ENCODE measurements at places on chromosomes 13 and 19.

- no peak for DNase-seq
These were observed 57.8 kb upstream of the ITM2B start for GRCh38 chr13:48175185-48175584.

- DNase-seq, result no peak
These were observed 13.3 kb upstream of the ACP7 start for GRCh38 chr19:39070888-39071287.

GRCh38 chr19:55471266-55471665 is 5.2 kb upstream of the ZNF628 start:
- DNase-seq, result no peak

- no peak for DNase-seq
These were observed 1339.4 kb downstream of the EFNB2 start for GRCh38 chr13:105196052-105196451.

GRCh38 chr13:62280590-62280989 is 864.9 kb upstream of the PCDH20 start:
- no peak for DNase-seq

DNA sequence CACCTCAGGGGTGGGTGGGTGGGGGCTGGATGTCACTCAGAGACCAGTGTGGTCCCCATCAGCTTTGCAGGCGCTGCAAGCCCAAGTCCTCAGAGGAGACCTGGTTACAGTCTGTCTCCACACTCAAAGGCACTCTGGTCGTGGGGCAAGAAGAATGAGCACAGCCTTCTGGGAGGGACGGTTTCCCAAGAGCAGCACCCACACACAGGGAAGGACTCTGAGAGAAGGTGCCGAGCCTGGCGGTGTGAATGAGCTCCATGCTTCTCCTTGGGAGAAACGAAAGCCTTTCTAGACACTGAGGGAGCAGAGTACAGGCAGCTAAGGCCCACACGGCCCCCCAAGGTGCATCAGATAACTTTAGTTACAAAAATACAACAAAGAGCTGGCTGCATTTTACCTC is 473.6 kb downstream of the FOXO1 start:
- no peak for DNase-seq

DNA sequence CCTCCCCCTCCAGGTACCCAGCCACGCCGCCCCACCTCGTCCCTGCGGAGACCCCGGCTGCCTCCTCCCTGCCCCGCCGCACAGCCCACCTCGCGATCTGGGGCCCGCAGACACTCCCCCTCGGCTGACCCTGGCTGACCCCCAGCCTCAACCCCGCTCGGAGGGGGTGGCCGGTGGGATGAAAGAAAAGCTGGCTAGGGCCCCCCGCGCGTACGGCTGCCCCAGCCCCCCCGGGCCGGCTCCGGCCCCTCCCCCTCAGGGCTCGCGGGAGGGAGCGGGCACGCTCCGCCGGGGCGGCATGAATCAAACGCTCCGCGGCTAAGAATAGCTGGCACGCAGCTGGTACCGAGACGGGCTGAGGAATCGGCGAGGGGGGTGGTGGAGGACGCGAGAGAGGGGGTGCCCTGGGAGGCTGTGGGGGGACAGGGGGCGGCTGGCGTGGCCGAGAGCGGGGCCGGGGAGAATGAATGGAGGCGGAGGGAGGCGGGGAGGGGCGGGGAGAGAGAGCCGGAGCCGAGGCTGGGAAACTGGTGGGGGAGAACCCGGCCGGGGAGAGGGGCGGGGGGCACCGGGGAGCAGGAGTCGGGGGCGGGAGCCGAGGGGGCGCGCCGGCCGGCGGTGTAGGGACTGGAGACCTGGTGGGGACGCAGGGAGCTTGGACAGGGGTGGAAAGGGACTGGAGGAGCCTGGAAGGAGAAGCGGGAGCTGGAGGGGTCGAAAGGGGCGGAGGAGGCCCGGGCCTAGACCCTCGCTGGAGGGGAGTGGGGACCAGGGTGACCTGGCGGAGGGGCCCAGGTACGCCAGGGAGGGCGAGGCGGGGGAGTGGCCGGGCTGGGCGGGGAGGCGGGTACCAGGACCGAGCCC is 1.1 kb downstream of the SHANK1 start:
- DNase-seq, result no peak

DNA sequence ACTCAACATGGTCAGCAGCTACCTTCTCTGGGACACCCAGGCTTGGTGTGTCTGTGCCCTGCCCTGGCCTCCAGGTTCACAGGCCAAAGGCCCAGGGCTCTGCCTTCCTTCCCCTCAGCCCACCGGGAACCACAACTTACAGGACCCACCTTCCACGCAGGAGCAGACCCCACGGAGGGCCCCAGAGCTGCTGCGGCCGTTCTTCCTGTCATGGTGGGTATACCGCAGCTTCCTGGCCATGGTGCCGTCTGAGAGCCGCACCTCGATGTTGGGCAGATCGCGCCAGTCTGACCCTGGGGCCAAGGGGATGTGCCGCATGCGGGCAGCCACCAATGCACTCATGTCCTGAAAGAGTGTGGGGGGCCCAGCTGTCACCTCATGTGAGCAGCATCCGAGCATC is 17.2 kb upstream of the EIF3G start:
- no peak for DNase-seq

DNA sequence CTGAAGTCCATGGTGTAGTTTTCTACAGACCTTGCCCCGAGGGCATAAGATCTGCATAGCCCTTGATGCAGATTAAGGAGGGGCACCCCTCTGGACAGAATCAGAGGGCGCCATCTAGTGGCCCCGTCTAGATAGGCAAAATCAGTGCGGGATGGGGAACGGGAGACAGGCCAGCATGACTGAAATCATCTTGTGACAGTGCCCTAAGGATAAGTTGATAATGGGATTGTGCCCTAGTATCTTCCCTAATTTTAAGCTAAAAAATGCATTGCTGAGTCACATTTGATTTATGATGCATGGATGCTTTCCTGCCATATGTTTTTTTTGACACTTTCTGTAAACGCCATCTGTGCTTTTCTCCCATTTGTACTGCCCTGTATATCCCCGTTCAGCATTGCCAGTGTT is 19.0 kb upstream of the GPI start:
- peak; percentile 75 for DNase-seq

- DNase-seq, result no peak
These were observed at the start of gene C5AR1 for GRCh38 chr19:47309608-47310007. Gene C5AR1 (plus strand): TSS chr19:47309861. CDS start chr19:47309896, 35 bp downstream.

GRCh38 chr13:28137596-28137995 is 749 bp upstream of the PAN3 start:
- DNase-seq, result no peak

- no peak for DNase-seq
These were observed 7.5 kb upstream of the SDHAF1 start for GRCh38 chr19:35987571-35987896.

DNA sequence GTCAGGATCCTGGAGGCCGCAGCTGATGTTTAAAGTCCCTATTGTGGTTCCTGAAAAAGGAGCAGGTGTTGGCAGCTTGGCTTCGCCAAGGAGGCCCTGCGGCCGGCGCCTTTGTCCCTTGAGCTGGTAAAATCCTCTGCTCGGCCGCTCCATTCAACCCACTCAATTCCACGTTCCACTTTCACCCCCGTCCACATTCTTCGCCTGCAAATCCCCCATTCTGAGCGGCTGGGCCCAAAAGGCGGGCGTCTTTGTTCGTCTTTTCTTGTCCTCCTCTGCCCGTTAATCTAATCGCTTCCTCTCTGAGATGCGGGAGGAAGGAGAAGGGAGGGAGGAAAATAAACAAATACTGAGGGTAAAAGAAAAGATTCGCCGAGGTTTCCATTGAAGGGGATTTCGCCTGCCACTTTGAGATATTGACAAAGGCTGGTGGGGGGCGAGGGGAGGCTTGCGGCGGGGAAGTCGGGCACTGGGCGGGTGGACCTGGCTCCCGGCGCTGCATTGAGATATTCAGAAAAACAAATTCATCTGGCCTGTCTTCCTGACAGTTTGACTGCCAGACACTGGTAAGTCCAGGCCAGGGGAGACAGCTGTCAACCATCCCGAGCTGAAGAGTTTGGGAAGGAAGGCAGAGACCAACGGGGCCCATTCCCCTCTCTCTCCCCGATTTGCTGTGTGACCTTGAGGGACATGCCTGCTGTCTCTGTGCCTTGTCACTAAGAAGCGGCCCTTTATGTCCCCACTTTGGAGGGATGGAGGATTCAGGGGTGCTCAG is 37.6 kb downstream of the ZNRF4 start:
- no peak for DNase-seq

DNA sequence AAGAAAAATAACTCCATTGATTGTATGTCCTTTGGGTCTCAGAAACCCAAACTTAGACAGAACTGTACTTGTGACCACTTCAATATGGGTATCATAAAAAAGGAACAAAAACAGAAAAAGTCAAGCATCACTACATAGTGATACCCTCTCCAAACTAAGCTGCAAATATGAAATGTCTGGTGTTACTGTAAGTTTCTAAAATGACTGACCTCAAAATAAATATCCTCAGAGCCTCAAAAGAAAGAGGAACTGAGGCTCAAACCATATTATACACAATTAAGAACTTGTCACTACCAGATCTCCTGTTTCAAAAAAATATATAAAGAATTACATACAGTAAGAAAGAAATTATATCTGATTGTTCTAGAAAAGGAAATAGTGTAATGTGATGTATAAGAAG is 787.9 kb upstream of the KLHL1 start:
- no peak for DNase-seq

DNA sequence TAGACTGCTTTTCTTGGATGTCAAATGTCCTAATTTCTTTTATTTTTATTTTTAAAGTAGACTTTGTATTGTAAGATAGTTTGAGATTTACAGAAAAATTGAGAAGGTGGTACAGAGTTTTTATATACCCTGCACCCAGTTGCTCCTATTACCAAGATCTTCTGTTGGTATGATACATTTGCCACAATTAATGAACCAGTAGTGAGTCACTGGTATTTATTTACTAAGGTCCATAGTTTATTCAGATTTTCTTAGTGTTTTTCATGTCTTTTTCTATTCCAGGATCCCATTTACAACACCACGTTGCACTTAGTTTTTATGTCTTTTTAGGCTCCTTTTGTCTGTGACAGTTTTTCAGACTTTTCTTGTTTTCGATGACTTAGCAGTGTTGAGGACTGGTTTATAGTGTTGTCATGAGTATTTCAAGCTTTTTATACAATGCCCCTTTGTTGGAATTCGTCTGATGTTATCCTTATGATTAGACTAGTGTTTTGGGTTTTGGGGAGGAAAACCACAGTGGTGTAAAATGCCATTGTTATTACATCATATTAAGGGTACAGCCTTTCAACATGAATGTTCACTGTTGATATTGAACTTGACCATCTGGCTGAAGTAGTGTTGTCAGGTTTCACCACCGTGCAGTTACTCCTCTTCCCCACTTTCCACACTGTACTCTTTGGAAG is 35.9 kb downstream of the COG3 start:
- DNase-seq, result no peak

Data from stimulated activated CD4-positive, alpha-beta T cell treated with anti-CD3 and anti-CD28 coated beads, Interleukin-4, amount 100 ng/mL, for 48 hours (primary cell).